H1 (cell line): ENCODE measurements at places on chromosomes 7 and 10. TPM values are rescaled to one million over a fixed set of nuclear protein-coding genes. Genes with fewer than 3 reads are reported as not detected.

The TACC2 gene
- 46.6 and 48.5 TPM in 2 replicates for total RNA-seq

The SHH gene
- total RNA-seq = not detected in 2 replicates

The SFMBT2 gene
- total RNA-seq = 8.6 and 11.0 TPM in 2 replicates

- DNase-seq = no peak
Observed at GRCh38 chr7:159004411-159004810, 140.3 kb downstream of the VIPR2 start.

- no peak for DNase-seq
Observed at GRCh38 chr10:62665771-62666170, 138.7 kb upstream of the ADO start.

DNA sequence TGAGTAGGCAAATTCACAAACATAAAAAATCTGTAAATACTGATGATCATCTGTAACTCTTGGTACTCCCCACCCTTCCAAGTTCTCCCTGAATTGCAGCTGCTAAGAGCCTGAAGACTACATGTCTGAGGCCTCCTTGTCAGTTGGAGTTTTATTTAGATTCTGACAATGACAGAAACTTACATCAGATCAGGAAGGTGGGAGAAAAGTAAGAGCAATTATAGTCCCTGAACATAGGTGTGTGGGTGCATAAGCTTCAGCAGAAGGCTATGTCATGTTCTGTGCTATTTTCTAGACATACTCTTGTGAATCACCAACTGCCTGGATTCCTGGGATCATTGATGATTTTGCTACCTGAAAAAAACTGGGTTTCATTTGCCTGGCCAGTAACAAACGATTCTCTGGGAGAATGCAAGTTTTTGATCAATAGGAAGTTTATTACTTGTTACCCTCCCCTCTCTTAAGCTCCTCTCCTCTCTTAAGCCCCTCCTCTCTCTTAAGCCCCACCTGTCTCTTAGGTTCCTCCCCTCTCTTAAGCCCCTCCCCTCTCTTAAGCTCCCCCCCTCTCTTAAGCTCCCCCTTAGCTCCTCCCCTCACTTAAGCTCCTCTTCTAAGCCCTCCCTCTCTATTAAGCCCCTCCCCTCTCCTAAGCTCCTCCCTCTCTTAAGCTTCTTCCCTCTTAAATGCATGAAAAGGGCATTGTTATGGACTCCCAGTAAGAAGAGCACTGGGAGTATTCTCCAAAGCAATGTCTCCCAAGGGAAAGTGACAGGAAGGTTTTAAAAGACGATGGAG is 1183.4 kb upstream of the AUTS2 start:
- no peak for DNase-seq

DNA sequence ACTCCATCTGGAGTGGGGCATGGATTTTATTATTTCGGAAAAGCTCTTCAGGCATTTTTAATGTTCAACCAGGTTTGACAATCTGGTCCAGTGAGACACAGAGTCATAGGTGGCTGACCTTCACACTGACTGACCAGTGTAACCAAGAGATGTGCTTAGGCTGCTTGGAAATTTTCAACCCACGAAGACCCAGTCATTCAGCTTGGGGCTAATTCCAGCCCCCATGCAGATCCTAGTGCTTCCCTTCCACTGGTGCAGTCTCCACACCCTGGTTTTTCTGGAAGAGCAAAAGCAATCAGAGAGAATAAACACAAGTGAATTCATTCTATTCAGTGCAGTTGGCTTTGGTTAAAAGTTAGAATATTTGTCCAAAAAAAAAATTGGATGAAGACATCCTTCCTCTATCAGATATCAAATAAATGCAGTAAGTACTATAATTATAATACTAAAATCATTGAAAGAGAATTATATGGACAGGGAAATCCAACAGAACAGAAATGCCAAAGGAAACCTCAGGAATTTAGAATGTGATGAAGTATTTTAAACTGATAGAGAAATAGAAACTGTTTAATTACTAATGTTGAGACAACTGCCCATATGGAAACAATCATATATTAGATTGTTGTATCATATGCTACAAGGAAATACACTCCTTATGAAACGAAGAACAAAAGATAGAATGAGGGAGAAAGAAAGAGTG is 178.0 kb downstream of the NPSR1 start:
- no peak for DNase-seq

GRCh38 chr7:117793976-117794375 is 79.3 kb downstream of the CTTNBP2 start:
- DNase-seq = no peak

DNA sequence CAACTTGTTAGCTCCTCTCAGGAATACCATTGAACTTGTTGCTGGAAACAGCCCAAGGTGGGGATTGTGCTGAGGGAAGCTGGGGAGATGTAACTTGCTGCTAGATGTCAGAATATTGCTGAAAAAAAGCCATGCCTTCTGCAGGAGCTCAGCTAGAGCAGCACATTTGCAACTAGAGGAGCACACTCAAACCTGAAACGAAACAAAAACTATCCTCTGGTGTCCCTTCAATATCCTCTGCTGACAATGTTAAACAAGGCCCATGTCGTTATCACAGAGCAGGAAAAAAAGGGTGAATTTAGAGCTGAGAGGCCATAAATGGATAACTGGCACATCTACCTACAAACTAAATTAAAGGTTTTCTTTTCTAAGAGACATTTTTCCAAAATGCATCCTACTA is 53.7 kb upstream of the MACC1 start:
- no peak for DNase-seq
